ENCODE measurements at places on chromosomes 4 and X.

GRCh38 chr4:189029976-189030504 lies 890.8 kb downstream of the TRIML1 start:
- DNase-seq: no peak

DNA sequence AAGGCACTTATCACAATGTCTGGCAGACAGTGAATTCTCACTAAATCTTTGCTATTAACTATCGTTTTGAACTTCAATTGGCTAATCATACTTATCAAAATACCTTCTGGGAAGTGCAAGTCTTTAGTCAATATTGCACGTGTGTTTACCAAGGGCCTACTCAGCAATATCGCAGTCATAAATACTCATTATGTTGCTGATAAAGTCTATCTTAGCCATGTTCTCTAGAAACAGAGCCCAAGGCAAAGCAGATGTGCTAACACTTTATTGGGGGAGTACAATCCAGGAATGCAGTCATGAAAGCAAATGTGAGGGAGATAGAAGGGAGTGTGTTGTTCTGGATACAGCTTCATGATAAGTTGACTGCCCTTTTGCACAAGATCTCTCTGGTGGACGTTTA lies 90.5 kb downstream of the FBXO8 start:
- DNase-seq: no peak

DNA sequence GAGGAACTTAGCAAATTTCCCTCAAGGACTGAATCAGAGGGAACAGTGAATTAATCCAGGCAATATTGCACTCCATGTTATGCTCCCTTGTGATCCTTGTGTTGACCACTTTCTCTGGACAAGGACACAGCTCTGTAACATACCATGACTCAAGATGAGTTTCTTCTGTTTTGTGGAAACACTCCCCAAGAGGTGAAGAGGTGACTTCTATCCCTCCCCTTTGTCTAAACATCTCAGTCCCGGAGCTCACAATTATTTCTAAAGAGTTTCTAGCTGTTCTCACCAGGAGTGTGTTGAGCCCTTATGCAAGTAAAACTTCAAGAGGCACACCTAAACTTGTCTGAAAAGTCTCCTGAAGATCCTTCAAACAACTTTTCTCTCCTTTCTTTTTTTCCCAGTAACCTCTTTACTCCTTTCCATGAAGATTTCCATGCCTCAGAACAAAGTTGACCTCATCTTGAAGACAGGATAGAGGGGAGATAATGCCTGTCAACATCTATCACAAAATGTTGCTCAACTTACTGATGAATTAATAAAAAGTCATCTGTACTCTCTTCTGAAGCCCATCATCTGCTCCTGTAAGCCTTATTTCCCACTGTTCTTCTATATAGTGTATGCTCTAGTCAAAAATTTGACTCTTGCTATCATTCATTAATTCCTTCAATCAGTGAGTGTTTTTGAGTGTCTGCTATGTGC lies 429.1 kb downstream of the SPRY1 start:
- DNase-seq: no peak

DNA sequence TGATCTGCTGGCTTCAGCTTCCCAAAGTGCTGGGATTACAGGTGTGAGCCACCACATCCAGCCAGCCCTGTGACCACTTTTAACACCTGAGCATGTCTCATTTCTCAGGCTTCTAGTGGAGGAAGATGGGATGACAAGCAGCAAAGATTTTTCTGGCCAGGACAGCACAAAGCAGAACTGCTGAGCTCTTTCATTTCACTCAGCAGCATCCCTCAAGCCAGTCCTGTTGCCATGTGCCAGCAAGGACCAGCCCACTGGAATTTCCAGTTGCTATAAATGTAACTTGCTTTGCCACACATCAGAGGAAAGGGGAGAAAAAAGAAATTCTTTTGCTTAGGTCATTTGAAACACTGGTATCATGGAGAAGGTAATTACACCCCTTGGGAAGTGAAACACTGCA lies 75.9 kb downstream of the SLC9A7 start:
- no peak for DNase-seq

- DNase-seq: no peak
These were observed 192.2 kb upstream of the TLL1 start for GRCh38 chr4:165680821-165681220.

DNA sequence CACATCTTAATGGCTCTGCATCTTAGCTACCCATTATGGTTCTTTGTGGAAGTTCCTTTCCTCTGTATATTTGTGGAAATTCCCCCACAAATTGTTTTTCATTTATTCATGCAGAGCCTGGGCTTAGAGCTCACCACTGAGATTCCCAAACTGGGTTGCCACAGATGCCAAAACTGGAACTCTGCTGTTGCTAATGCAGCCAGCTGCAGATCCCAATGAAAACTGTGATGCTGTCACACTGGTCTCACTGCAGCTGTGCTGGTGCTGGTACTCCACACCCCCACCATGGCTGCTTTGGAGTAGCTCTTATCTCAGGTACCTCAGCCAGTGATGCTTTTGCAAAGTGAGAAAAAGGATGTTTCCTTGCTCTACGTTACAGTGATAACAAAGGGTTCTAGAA lies 87.7 kb downstream of the DCK start:
- DNase-seq: no peak

- DNase-seq: no peak
These were observed 2.2 kb upstream of the MID2 start for GRCh38 chrX:107823456-107823855.

DNA sequence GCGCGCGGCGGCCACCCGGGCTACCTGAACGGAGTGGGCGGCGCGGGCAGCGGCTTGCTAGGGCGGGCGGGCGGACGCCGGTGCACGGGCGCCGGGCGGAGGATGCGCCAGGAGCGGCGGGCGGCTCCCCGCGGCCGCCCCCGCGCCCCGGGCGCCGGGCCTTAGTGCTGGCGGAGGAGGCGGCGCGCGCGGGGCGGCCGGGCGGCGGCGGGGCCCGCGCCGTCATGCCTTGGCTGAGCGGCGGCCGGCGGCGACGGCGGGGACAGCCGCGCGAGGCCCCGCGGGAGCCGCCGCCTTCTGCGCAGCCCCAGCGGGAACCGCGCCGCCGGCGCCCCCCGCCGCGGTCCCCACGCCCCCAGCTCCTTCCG lies 48.2 kb downstream of the CLDN34 start:
- no peak for DNase-seq

DNA sequence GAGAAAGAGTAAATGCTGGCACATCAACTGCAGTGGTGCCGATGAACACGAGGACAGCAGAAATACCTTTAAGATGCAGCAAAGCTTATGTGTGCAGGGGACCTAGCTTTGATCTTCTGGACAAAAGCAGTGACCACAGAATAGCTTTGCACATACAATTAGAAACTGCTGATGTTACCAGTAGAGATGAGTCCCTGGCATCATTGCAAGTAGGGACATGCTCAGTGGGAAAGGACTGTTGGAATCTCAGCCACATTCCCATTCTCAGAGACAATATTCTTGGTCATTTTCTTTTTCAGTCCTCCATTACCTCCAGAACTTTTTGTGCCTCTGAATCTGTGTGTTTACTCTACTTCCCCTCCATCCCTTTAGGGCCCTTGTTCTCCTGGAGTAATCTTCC lies 16.9 kb upstream of the PDLIM3 start:
- DNase-seq: no peak

- DNase-seq: no peak
These were observed 30.8 kb upstream of the ANXA3 start for GRCh38 chr4:78520808-78521226.

All from PC-9 (cell line).